ENCODE measurements at places on chromosomes 1 and 21. TPM values are rescaled to one million over a fixed set of nuclear protein-coding genes. Genes with fewer than 3 reads are reported as not detected.

Gene LCE1C
- total RNA-seq = not detected

Gene RBM11
- total RNA-seq = 0.52 TPM

Gene VWA1
- total RNA-seq = 47.1 TPM

Gene NHLH1
- total RNA-seq = not detected

Gene RIMS3
- 2.1 TPM for total RNA-seq

Gene DNALI1
- 16.5 TPM for total RNA-seq

Gene BCAR3
- 10.9 TPM for total RNA-seq

DNA sequence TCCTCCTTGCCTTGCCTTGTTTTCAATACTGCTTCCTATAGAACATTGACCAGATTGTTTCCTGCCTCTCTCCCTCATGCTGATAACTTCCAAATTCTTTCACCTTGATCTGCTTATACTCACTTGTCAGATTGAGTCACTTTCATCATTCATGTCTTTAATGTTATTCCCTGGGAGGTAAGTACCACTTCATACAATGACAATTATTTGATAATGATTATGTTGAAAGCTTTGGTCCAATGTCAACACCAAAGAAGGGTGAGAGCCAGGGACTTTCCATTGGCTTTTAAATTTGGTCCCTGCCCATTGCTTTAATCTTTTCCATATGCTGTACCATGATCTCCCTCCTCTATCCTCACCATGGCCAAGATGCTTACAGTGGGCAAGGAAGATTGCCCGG lies 137.4 kb downstream of the SYT2 start:
- no peak for DNase-seq

DNA sequence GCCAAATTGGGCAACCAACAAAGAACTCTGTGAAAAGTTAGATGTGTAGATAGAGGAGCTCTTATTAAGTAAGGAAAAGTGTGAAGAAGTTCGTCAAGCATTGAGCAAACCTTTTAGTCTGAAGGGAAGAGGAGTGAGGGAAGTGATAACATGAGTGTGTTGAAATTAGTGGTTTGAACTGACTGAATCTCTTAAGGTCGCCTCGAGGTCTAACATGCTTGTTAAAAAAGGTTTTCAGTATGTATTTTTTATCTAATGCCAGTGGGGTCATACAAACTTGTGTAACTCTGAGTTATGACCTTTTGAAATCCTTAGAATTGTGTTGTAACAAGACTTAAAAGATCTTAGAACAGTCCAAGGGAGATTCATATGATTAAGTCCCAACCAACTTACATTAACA lies 34.1 kb downstream of the SOAT1 start:
- no peak for DNase-seq

DNA sequence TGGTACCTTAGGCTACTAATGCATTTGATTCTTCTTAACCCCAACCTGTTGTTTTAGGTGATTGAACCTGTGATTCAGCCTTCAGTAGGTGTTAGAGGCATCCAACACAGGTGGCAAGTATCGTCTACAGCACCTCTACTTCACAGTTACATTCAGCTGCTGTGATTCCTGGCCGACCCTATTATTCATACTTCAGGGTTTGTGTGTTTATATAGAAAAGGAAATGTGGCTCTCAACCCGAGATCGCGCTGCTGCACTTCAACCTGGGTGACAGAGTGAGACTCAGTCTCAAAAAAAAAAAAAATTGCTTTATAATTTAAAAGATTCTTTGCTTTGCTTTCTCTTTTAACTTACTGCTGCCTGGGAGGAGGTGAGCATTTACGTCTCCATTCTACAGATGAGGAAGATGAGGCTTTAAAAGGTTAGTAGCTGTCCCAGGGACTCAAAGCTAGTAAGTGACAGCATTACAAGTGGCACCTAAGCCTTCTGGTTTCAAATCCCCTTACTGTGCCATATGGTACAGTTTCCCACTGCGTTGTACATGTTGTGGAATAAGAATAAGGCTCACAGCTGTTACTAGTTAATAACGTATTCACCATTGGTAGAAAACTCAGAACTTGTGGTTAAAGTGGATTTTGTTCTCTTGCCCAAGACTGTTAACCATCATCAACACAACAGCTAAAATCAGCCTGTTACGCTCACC lies 9.9 kb upstream of the GPR25 start:
- no peak for DNase-seq

GRCh38 chr1:32871364-32872191 lies 866 bp upstream of the FNDC5 start:
- DNase-seq = no peak

DNA sequence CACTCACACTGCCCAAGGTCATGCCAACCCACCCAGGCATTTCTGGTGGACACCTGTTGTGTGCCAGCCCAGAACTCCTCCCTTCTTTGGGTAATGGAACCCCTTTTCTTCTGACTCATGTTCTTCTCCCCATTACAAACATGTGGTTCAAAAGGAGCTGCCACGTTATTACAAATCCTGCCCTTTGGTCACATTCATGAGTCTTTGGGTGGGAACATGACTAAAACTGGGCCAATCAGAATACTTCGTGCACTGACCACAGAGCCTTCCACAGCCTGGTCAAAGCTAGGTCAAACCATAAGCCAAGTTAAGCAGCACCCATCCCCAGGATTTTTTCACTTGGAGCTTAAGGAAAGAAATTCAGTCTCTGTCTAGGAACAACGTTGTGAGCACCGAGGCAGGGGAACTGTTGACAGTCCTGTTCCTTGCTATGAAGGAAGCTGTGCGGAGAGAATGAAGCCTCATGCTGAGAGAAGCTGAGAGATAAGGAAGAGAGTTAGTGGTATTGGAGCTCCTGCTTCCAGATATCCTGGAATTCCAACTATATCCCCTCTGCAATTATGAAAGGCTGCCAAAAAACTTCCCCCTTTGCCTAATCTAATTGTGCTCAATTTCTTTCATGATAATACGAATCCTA lies 46.8 kb upstream of the DIPK1A start:
- DNase-seq = no peak

- DNase-seq = no peak
Observed at GRCh38 chr1:148362216-148362611, 120.9 kb downstream of the PPIAL4G start.

- DNase-seq = no peak
Observed at GRCh38 chr1:56399795-56400194, 179.6 kb downstream of the PLPP3 start.

DNA sequence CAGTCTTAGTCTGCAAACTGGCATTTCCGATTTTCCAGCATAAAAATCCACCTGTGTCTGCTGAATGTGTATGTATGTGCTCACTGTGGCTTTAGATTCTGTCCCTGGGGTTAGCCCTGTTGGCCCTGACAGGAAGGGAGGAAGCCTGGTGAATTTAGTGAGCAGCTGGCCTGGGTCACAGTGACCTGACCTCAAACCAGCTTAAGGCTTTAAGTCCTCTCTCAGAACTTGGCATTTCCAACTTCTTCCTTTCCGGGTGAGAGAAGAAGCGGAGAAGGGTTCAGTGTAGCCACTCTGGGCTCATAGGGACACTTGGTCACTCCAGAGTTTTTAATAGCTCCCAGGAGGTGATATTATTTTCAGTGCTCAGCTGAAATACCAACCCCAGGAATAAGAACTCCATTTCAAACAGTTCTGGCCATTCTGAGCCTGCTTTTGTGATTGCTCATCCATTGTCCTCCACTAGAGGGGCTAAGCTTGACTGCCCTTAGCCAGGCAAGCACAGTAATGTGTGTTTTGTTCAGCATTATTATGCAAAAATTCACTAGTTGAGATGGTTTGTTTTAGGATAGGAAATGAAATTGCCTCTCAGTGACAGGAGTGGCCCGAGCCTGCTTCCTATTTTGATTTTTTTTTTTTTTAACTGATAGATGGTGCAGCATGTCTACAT lies 2.5 kb upstream of the OLFML3 start:
- peak; percentile 20 for DNase-seq

GRCh38 chr1:182181167-182181572 lies 119.7 kb upstream of the ZNF648 start:
- peak; percentile 72 for DNase-seq

- no peak for DNase-seq
Observed at GRCh38 chr1:229075716-229076115, 195.2 kb upstream of the RAB4A start.

DNA sequence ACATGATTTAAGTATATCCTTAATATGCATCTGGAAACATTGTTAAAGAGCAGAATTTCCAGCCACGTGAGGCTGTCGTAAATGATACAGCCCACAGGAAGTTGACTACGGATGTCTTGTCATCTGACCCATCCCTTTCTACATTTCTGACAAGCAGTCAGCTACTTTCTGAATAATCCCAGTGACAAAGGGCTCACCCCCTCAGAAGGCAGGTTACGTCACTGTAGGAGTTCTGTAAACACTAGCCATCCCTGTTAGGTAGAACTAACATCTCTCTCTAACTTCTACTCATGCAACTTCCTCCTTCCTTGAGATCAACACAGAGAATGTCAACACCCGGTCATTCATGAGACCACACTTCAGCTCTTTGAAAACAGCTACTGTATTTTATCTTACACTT lies 259.2 kb downstream of the GREM2 start:
- DNase-seq = no peak
